ENCODE measurements at places on chromosomes 16 and 17.
A peak's percentile ranks its signal among the peaks of the same experiment; 100 is the strongest.

DNA sequence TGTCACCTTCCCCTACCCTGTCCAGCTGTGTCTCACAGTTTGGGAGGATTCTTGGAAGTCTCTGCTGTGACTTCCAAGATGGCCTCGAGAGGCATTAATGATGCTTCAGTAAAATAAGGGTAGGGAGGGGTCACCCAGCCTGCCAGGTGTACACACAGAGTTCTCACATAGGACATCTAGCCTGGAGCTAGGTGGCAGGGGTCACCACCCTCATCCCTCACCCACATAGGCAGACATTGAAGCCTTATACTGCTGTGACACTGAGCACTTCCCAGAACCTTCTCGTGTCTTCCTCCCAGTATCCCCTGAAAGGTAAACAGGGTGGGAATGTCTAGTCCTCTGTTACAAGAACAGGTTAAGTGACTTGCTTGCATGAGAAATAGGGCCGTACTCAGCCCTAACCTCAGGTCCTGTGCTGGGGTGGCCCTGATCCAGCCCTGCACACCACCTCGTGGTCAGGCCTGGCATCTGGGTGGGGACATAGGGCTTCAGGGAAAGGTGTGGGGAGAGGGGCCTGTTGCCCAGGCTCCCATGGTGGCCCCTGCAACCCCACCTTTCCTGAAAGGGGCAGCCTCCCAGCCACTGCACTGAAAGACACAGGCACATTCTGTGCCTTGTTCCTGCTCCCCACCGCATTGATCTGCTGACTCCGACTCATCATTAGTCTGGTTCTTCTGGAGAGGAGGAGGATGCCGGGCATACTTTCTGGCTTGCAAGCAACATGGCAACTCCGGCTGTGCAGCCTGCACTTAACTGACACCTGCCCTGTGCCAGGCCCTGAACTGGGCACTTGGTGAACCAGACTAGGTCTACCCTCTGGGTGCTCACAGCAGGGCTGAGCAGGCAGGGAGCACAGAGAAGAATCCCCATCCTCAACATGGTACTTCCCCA, 3.6 kb upstream of the MMP15 start:
- no peak for DNase-seq

GRCh38 chr16:49483251-49483650, 109.6 kb downstream of the C16orf78 start:
- no peak for DNase-seq

GRCh38 chr16:25222959-25223358, 6.2 kb downstream of the AQP8 start:
- no peak for DNase-seq

GRCh38 chr17:44199553-44200477, at the start of gene ATXN7L3:
Gene ATXN7L3, minus strand, starts transcription at chr17:44199884. Its CDS starts 1,814 bp downstream, at chr17:44198070.
- DNase-seq: peak; percentile 97

DNA sequence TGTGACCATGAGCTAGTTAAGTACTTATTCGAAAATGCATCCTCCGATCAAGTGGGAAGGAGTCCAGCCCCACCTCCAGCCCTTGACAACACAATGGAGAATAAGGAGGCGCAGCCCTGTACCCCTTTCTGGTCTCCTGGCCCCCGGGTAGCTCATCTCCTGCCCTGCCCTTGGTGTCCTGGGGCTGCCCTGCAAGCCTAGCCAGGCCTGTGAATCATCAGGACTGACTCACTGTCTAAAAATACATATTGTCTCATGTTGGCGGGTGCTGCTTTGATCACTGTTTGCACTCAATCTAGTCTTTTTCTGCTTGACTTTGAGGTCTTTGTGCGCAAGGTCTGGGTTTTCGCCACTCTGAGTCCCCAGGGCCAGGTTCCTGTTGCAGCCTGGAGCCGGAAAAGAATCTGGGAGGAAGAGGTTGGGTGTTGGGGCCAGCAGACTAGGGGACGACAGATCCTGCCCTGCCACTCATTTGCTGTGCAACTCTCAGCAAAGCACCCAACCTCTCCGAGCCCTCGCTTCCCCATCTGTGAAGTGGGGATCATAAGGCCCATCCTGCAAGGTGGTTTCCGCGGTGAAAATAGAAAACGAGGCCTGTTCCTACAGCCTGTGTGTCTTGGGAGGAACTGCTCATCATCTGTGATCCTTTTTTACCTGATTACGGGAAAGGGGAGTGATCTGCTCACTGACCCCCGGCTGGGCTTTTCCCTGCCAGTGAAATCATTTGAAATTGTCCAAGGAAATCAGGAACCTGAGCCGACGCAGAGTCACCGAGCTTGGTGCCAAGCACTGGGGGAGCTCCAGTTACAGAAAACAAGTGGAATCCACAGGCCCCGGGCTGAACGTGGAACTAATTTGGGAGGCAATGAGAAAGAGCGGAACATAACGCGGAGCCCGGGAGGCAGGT, 230.4 kb downstream of the PARN start:
- peak; percentile 83 for DNase-seq

- DNase-seq: peak; percentile 19
Observed at GRCh38 chr16:53872248-53873221, 168.6 kb downstream of the FTO start.

- DNase-seq: peak; percentile 84
Observed at GRCh38 chr17:76546556-76547182, 6.8 kb downstream of the PRCD start.

- DNase-seq: no peak
Observed at GRCh38 chr16:23020084-23020483, 129.2 kb downstream of the USP31 start.

DNA sequence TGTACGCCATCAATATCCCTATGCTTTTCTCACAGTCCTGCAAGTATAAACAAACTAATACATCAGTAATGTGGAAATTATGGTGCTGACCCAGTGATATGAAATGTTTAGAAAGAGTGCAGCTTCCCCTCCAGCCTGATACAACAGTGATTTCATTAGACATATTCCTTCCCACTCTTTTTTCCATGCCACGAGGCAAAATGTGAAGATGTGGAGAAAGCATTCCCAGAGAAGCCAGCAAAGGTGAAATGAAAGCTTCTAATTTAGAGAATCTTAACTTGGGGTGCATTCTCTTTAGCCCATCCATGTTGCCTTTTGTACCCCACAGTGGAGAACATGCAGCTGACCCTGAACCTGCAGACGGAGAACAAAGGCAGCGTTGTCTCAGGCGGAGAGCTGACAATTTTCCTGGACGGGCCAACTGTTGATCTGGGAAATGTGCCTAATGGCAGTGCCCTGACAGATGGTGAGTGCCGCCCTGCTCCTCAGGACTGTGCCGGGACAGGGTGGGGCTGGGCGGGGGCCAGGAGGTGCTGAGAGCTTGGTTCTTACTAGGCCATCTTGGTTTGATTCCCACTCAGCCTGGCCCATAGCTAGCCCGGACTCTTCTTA, 77.8 kb downstream of the WWP2 start:
- no peak for DNase-seq

- no peak for DNase-seq
Observed at GRCh38 chr16:642189-643049, 791 bp downstream of the MCRIP2 start.

GRCh38 chr16:48525201-48526057, 84.6 kb downstream of the N4BP1 start:
- no peak for DNase-seq

DNA sequence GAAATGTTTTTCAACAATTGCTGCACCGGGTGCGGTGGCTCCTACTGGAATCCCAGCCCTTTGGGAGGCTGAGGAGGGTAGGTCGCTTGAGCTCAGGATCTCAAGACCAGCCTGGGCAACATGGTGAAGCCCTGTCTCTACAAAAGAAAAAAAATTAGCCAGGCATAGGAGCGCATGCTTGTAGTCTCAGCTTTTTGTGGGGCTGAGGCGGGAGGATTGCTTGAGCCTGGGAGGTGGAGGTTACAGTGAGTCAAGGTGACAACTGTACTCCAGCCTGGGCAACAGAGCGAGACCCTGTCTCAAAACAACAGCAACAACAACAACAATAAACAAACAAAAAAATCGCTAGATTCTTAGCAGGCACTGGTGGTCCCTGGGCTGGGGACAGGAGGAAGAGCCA, 28.5 kb downstream of the IL21R start:
- no peak for DNase-seq

- no peak for DNase-seq
Observed at GRCh38 chr16:4142268-4142667, 26.0 kb upstream of the ADCY9 start.

DNA sequence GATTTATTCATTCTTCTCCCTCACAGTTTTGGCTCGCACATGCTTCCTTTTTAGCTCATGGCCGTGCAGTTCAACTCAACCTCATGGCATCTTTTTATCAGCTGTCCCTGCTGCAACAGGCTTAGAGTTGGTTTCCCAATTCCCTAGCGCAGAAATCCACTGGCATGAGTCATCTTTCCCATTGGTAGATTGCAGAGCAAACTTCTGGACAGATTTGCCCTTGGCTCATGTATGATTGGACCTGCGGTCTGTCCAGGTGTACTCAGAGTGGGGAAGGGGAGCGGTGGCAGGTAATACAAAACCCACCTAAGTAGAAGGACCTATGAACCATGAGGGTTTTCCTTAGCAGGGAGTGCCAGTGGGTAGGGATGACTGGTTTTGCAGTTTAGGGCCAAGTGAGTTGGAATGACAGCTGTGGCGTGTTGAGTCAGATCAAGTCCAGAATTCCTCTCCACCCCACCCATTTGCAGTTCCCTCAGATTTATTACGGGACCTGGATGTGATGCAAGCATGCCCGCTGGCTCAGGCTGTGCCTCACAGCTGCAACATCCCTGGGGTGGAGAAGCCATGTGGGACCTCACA, 584.7 kb downstream of the WWOX start:
- DNase-seq: peak; percentile 53

GRCh38 chr17:6651919-6652452, 424 bp downstream of the C17orf100 start:
- no peak for DNase-seq

- DNase-seq: no peak
Observed at GRCh38 chr17:64441772-64442540, 7.0 kb upstream of the MILR1 start.

DNA sequence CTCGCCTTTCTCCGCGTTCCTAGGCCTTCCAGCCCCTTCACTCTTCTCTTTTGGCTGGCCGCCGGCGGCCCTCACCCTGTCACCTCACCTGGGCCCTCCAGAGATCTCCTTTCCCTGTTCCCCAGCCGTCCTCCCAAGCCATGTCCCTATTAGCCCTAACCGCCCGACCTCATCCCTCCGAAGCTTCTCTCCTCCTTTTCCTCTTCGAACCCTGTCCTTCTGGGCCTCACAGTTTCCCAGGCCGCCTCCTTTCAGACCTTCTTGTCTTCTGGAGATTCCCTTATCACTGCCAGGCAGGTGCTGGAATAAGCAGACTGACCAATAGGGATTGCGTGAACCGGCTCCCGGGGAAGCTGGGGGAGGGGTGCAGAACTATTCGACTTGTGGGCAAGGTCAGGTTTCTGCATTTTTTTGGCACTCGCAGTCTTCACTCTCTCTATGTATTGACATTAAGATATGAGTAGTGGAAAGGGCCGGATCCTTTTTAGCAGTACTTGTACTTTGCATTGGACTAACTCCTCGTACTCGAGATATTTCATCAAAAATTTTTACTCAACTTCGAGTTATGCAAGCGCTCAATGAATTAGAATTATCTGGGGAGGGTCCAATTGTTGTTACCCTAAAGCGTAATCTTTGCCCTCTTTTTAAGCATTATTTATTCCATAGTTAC, 690 bp downstream of the RHOT1 start:
- no peak for DNase-seq

DNA sequence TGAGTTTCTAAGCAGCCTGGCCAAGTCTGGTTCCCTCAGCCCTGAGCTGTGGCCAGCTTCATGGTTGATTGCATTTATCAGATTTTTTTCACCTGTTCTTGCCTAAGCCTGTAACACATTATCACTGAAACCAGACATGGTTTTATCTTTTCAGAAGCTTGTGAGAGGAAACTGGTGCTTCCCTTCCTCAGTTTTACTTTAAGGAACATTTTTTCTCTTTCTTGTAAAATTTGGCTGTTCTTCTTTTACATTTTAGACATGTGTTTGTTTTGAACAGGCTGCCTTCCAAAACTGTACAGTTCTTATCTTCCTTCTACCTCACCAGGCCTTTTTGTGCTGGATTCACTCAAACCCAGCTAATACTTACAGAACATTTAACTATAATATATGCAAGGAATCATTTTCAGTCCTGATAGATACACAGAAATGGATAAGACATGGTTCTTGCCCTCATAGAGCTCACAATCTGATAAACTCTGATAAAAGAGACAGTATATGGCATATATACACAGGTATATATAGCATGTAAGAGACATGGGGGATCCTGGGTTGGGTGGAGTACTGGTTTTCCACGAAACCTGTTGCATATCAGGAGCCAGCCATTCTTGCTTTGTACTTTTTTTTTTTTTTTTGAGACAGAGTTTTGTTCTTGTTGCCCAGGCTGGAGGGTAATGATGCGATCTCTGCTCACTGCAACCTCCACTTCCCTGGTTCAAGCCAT, 44.5 kb downstream of the ZNRF1 start:
- no peak for DNase-seq

- no peak for DNase-seq
Observed at GRCh38 chr17:40645943-40646342, 1.7 kb downstream of the SMARCE1 start.

GRCh38 chr17:77600346-77600745, 358.2 kb upstream of the TNRC6C start:
- DNase-seq: no peak

GRCh38 chr17:22138861-22139469, 446.6 kb downstream of the KCNJ18 start:
- DNase-seq: no peak

GRCh38 chr17:39678340-39679116, 9.3 kb downstream of the PGAP3 start:
- DNase-seq: no peak

- DNase-seq: no peak
Observed at GRCh38 chr17:60631119-60631518, 31.1 kb downstream of the PPM1D start.

- DNase-seq: no peak
Observed at GRCh38 chr16:12611006-12611477, 192.6 kb downstream of the CPPED1 start.

GRCh38 chr17:38464723-38465390, 36.6 kb downstream of the ARHGAP23 start:
- peak; percentile 88 for DNase-seq

- DNase-seq: no peak
Observed at GRCh38 chr17:62172492-62173291, 107.6 kb upstream of the MED13 start.

DNA sequence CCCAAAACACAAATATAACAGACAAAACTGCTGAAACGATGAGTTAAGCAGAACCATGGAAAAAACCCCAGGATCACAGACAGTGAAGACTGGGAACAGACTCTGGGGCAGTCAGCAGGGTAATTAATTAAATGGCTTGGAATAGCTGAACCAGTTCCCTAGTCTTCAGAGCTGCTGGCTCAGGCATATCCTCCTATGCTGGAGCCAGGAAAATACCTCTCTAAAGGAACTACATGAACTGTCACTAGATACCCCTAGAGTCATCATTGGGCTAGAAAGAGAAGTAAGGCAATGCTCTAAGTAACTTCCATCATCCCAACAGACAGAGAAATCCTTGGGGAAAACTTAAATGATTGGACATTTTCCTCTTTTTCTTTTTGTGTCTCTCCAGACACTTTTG, 113.0 kb downstream of the STXBP4 start:
- no peak for DNase-seq

DNA sequence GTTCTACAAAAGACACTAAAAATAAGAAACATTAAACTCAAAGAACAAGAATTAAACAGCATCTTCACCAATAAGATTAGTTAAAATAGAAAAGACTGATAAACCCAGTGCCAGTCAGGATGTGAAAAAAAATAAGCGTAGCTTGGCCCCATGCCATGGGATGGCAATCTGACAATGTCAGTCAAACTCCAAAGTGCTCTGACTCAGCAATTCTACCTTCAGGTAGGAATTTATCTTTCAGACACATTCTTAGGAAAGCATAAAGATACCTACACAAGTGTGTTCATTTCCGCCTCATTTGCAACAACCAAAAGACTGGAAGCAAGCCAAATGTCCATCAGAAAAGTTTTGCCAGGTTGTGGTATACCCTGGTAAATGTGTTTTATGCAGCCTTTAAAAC, 9.1 kb upstream of the MPO start:
- DNase-seq: no peak

Measured in AG09319 (cell line).